Endothelial cell of coronary artery (primary cell): ENCODE measurements at places on chromosomes 4 and X. TPM values are rescaled to one million over a fixed set of nuclear protein-coding genes. Genes with fewer than 3 reads are reported as not detected.

Gene GYPE
- total RNA-seq: 0.19 TPM in 1 of 2 replicates, not detected in the other

Gene LRRC66
- total RNA-seq: 0.36 and 0.38 TPM in 2 replicates

Gene CSAG3
- not detected in 2 replicates for total RNA-seq

Gene MAGEC3
- 0.09 TPM in 1 of 2 replicates, not detected in the other for total RNA-seq

Gene ACOT9
- total RNA-seq: 54.3 and 69.3 TPM in 2 replicates

Gene GPR34
- total RNA-seq: not detected in 2 replicates

Gene COX7B2
- total RNA-seq: not detected in 2 replicates

Gene L1CAM
- 0.09 and 0.28 TPM in 2 replicates for total RNA-seq

Gene GPR82
- not detected in 2 replicates for total RNA-seq

Gene POU3F4
- total RNA-seq: not detected in 2 replicates

Gene CXorf51A
- not detected in 2 replicates for total RNA-seq

Gene TENM3
- 20.0 and 22.7 TPM in 2 replicates for total RNA-seq

Gene SPATA4
- total RNA-seq: 0.09 TPM in 2 replicates

Gene SPACA5
- not detected in 2 replicates for total RNA-seq

Gene TAF7L
- total RNA-seq: 0.09 and 0.81 TPM in 2 replicates

Gene RTL3
- under 0.01 TPM in 1 of 2 replicates, not detected in the other for total RNA-seq

Gene RAB40A
- total RNA-seq: 0.09 TPM in 1 of 2 replicates, not detected in the other

Gene TLR6
- 1.1 and 1.9 TPM in 2 replicates for total RNA-seq

Gene NIPAL1
- total RNA-seq: 1.0 and 1.4 TPM in 2 replicates

Gene MND1
- 2.4 and 4.3 TPM in 2 replicates for total RNA-seq

Gene KDM5C
- total RNA-seq: 51.8 and 110 TPM in 2 replicates

Gene RENBP
- total RNA-seq: 1.6 and 2.1 TPM in 2 replicates

Gene CLTRN
- total RNA-seq: 0.09 TPM in 1 of 2 replicates, not detected in the other

Gene IL3RA
- 9.4 and 13.1 TPM in 2 replicates for total RNA-seq

Gene ZXDA
- 6.0 and 8.3 TPM in 2 replicates for total RNA-seq
